Naive B cell (primary cell): ENCODE measurements at places on chromosomes 2 and 18. TPM values are rescaled to one million over a fixed set of nuclear protein-coding genes. Genes with fewer than 3 reads are reported as not detected.

GRCh38 chr2:144154205-144154604 lies 365.7 kb downstream of the ZEB2 start:
- DNase-seq: no peak
- no peaks in the 10 kb centered on the region for H3K36me3 ChIP-seq
- H3K27me3 ChIP-seq: no peaks in the 10 kb centered on the region
- peaks cover 5% of the 10 kb centered on the region for H3K4me1 ChIP-seq
- H3K4me3 ChIP-seq: no peak overlapping the region

DNA sequence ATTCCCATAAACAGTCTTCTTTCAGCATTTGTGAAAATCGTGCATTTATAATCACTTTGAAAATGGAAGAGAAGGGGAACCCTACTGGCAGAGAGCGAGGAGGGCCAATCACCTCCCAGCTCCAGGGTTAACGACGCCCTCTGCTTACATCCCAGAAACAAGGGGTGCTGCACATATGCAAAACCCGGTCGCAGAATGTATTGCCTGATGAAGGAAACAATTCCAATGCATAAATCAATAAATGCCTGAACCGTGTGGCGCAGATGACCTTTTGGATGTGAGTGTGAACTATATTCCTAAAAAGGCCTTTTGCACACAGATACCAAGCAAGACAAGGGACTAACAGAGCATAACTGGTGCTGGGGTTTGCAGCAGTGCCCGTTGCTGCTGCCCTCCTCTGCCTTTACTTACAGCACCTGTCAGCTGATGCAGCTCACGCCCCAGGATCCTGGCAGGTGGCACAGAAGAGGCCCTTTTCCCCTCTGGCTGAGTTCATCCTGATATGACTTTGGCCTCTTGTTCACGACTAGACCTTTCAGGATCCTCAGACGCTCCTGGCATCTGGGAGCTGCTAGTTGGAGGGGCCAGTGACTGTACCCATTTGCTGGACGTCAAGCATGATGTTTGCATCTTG lies 67.8 kb downstream of the MYT1L start:
- DNase-seq: no peak
- no peak overlapping the region for H3K27ac ChIP-seq
- H3K4me3 ChIP-seq: no peak overlapping the region

DNA sequence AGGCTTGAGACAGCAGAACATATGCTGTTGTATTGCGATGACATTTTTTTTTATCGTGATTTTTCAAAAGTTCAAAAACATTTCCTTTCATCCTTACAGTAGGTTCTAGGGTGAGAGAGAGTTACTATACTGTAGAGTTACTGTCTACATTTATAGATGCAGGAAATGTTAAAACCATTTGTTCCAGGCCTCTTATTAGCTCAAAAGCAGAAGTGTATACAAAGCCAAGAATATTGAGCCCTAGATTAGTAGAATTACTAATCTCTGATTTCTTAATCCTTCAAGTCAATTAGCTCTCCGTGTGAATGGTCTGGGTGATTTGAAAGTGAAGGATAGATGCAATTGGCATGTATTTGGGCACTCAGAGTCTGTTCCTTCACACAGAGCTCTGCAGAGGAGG lies 73.1 kb downstream of the MAPRE2 start:
- H3K27me3 ChIP-seq: no peaks in the 10 kb centered on the region
- peaks cover 19% of the 10 kb centered on the region for H3K36me3 ChIP-seq
- H3K4me3 ChIP-seq: peak overlapping the region; percentile 55
- H3K27ac ChIP-seq: peak overlapping the region; percentile 86
- peaks cover 81% of the 10 kb centered on the region for H3K4me1 ChIP-seq

NTSR2 gene
- not detected for polyA plus RNA-seq

DNA sequence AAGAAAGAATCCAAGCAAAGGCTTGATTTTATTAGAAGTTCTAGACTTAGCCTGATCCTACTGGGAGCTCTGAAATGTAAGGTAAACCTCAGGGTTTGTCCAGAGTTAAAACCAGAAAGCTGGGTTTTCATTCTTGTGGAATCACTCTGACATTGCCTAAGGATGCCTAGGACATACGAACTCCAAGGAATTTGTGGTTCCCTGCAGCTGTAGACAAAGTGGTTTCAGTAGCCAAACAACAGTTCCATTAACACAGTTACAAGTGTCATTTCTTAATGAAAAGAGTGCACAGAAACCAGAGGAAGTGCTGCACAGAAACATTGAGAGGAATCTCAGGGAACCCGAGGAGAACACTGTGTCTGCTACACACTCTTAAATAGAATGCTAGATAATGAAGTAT lies 221.4 kb upstream of the ST6GAL2 start:
- H3K36me3 ChIP-seq: peaks cover 8% of the 10 kb centered on the region
- DNase-seq: no peak
- no peak overlapping the region for H3K4me3 ChIP-seq
- no peak overlapping the region for H3K27ac ChIP-seq

SCG2 gene
- not detected for polyA plus RNA-seq

DNA sequence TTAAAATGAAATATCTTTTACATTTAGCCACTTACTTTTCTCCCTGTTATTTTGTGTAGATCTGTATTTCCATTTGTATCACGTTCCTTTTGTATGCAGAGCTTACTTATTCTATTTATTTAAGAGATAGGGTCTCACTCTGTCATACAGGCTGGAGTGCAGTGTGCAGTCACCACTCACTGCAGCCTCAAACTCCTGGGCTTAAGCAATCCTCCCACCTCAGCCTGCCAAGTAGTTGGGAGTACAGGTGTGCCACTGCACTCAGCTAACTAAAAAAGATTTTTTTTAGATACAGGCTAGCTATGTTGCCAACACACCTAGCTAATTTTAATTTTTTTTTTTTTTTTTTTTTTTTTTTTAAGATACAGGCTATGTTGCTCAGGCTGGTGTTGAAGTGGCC lies 10.9 kb downstream of the PTPN18 start:
- H3K27me3 ChIP-seq: peaks cover 35% of the 10 kb centered on the region
- no peaks in the 10 kb centered on the region for H3K36me3 ChIP-seq
- H3K4me1 ChIP-seq: peaks cover 22% of the 10 kb centered on the region
- no peak for DNase-seq

- no peaks in the 10 kb centered on the region for H3K4me1 ChIP-seq
- no peak overlapping the region for H3K27ac ChIP-seq
- no peak overlapping the region for H3K4me3 ChIP-seq
- no peaks in the 10 kb centered on the region for H3K27me3 ChIP-seq
- DNase-seq: no peak
Measured at GRCh38 chr2:179790235-179791217, 70.9 kb downstream of the ZNF385B start.

ZNG1B gene
- 33.6 TPM for polyA plus RNA-seq

DNA sequence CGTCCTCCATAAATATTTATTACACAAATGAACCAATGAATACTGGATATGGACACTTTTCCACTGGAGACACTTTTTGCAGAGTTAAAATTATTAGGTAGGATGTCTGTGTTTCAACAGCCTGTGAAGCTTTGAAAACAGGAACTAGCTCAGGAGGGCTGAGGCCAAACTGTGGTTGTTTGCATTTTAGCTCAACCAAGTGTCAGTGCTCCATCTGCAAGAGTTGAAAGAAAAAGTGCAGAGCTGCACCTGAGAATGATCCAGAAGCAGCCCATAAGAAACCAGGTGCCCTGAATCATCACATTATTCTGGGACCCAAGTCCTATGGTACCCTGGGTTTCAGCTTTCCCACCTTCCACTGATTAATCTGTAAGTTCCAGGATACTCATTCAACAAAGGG lies 180.4 kb downstream of the TRIB2 start:
- H3K27ac ChIP-seq: no peak overlapping the region
- DNase-seq: no peak

DSG2 gene
- polyA plus RNA-seq: not detected

DNA sequence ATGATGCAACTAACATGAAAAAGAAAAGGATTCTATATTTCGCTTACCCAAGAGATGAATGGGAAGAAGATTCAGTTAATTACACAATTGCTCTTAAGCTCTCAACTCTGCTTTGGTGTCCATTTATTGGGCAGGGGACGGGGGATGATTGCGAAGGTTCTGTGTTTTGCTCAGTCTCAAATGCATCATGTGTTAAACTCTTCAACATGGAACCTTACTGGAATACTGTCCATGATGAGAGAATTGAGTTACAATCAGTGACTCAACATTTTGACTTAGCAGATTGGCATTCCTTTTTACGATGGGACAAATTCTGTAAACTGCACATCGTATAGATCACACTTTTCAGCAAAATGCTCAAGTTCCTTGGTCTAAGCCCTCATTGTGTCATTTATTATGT lies 135.6 kb downstream of the RBMS1 start:
- DNase-seq: no peak
- H3K36me3 ChIP-seq: peaks cover 3% of the 10 kb centered on the region
- H3K4me1 ChIP-seq: peaks cover 27% of the 10 kb centered on the region
- peak overlapping the region; percentile 2 for H3K27ac ChIP-seq
- no peak overlapping the region for H3K4me3 ChIP-seq

- no peaks in the 10 kb centered on the region for H3K36me3 ChIP-seq
- no peak overlapping the region for H3K4me3 ChIP-seq
- H3K4me1 ChIP-seq: peaks cover 8% of the 10 kb centered on the region
- no peak overlapping the region for H3K27ac ChIP-seq
- peak; percentile 64 for DNase-seq
Measured at GRCh38 chr2:149597668-149598326, 10.2 kb upstream of the MMADHC start.

GRCh38 chr2:215817046-215817445 lies 196.3 kb downstream of the MREG start:
- peaks cover 7% of the 10 kb centered on the region for H3K4me1 ChIP-seq
- peaks cover 41% of the 10 kb centered on the region for H3K27me3 ChIP-seq
- H3K36me3 ChIP-seq: peaks cover 12% of the 10 kb centered on the region
- no peak overlapping the region for H3K4me3 ChIP-seq
- no peak overlapping the region for H3K27ac ChIP-seq
- no peak for DNase-seq

GRCh38 chr18:60577457-60577856 lies 204.9 kb upstream of the MC4R start:
- no peak overlapping the region for H3K27ac ChIP-seq
- H3K4me1 ChIP-seq: no peaks in the 10 kb centered on the region
- no peak for DNase-seq
- H3K36me3 ChIP-seq: no peaks in the 10 kb centered on the region
- H3K4me3 ChIP-seq: no peak overlapping the region

ALLC gene
- not detected for polyA plus RNA-seq

DNA sequence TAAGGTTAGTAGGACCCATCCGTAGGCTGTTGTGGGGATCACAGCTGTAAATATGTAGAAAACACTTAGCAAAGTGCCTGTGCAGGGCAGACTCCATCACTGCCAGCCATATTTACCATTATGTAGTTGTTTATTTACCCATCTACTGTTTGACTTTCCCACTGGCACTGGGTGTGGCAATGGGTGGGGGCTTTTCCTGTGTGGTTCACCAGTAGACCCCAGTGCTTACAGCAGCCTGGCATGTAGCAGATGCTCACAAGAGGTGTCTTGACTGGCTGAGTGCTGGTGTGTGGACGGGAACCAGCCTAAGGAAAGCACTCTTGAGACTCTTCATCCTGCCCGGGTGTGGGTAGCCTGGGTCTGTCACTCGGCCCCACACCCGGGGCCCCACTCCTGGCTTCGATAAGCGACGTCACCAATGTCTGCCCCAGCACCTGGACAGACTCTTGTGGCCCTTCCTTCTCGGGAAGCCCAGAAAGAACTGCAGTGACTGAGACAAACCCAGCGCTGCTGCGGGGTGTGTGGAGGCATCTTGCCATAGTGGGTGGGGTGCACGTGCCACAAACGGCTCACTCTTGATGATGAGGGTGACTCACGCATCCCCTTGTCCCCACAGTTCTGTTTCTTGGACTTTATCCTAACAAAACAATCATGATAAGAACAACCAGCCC lies 78.3 kb downstream of the HDAC4 start:
- no peaks in the 10 kb centered on the region for H3K27me3 ChIP-seq
- peaks cover 16% of the 10 kb centered on the region for H3K36me3 ChIP-seq
- no peak overlapping the region for H3K4me3 ChIP-seq
- H3K27ac ChIP-seq: peak overlapping the region; percentile 89
- DNase-seq: no peak
- peaks cover 44% of the 10 kb centered on the region for H3K4me1 ChIP-seq

DNA sequence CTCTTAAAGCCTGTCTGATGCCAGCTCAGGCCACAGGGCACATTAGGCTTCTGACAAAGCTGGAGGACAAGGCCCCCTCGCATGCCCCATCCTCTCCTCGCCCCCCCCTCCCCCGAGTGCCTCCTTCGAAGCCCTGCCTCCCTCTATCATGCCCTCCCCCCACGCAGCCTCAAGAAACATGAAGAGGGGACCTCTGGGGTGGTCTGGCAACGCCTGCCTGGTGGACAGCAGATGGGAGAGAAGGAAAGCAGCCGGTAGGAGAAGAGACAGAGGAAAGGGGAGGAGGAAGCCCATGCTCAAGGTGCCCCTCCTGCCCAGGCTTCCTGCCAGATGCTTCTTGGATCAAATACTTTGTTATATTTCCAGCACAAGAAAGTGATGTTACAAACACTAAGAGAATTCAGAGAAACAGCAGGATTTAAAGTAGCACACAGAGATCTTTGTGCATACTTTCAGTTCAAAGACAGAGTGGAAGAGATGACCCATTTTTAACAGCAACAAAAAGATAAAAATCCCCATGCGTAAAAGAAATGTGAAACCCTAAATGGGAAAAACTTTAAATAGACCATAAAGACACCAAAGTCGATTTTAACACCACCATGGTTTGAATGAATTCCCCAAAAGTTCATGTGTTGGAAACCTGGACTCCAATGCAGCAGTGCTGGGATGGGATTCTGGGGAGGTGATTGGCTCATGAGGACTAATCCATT lies 19.0 kb downstream of the BOK start:
- DNase-seq: no peak
- H3K4me1 ChIP-seq: peaks cover 9% of the 10 kb centered on the region
- peaks cover 11% of the 10 kb centered on the region for H3K36me3 ChIP-seq
- H3K27ac ChIP-seq: no peak overlapping the region

POTEI gene
- polyA plus RNA-seq: not detected

- no peak overlapping the region for H3K4me3 ChIP-seq
- no peak overlapping the region for H3K27ac ChIP-seq
- H3K4me1 ChIP-seq: no peaks in the 10 kb centered on the region
Measured at GRCh38 chr2:154912215-154912614, 213.7 kb downstream of the KCNJ3 start.

DNA sequence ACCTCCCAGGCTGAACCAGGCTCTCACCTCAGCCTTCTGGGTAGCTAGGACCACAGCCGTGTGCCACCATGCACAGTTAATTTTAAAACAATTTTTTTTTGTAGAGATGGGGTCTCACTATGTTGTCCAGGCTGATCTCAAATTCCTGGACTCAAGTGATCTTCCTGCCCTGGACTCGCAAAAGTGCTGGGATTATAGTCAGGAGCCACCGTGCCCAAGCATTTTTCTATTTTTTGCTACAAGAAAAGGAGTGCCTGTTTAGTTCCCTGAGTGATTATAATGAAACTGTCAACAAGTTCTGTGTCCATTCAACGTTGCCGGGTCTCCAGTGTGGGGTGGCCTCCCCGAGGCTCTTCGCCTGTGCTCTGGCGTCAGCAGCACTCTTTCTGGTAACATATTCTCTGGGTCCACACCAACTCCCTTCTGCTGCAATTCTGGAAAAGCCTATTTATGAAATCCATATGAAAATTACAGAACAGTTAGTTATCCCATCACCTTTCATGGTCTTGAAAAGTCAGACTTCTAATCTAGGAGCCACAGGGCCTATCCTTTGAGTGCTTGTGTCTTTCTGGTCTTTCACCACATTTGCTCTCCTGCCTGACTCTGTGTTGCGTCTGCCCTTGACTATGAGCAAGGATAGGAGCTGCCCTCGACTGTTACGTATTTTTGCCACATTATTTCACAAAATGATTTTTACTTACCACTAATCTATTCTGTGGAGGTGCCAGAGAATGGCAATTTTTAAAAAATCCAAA lies 172.7 kb downstream of the SOCS6 start:
- H3K4me1 ChIP-seq: peaks cover 7% of the 10 kb centered on the region
- DNase-seq: no peak
- no peaks in the 10 kb centered on the region for H3K36me3 ChIP-seq
- H3K4me3 ChIP-seq: no peak overlapping the region
- H3K27me3 ChIP-seq: peaks cover 24% of the 10 kb centered on the region
- H3K27ac ChIP-seq: no peak overlapping the region
